SK-N-DZ (cell line): ENCODE measurements at places on chromosomes 12 and 14.

DNA sequence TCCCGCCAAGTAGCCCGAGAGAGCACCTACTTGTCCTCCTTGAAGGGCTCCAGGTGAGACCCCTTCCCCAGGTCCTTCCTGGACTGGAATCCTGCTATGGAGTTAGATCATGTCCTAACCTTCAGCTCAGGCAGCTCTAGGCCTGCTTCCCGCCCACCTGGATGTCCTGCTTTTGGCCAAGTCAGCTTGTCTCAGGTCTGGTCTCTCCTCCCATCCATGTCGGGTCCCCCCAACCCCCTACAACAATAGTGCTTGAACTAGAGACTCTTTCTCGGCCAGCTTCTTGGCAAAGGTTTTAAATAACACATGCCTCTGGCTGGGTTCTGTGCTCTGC is 3.6 kb downstream of the NAB2 start:
- no peak for DNase-seq

DNA sequence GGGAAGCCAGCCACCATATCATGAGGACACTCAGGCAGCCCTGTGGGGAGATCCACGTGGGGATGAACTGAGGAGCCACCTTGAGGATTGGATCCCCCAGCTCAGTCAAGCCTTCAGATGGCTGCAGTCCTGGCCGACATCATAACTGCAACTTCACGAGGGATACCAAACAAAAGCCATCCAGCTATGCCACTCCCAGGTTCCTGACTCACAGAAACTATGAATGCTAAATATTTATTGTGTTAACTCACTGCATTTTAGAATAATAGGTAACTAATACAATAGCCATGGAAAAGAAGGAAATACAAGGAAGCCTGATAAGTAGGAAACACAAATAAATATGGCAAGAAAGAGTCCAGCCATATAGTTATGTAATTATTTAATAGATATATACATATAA is 42.1 kb upstream of the FAM222A start:
- no peak for DNase-seq

GRCh38 chr14:95431199-95432143 is 85.0 kb downstream of the SYNE3 start:
- DNase-seq: no peak

DNA sequence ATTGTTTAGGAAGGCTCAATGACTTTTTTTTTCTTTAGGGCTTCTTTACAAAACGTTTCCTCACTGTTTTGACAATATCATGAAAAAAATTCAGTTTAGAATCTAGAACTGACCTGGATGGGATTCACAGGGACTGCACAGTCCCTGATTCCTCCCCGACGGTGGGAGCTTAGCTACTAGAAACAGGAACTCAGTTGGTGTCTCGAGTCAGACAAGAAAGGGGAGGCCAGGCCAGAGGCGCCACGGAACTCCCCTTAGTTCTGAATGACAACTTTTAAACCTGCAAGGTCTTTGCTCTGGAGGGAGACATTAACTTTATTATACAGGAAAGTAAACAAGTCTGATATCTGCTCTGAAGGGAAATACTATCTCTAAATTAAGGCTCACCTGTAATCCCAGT is 45.4 kb upstream of the SRP54 start:
- no peak for DNase-seq

DNA sequence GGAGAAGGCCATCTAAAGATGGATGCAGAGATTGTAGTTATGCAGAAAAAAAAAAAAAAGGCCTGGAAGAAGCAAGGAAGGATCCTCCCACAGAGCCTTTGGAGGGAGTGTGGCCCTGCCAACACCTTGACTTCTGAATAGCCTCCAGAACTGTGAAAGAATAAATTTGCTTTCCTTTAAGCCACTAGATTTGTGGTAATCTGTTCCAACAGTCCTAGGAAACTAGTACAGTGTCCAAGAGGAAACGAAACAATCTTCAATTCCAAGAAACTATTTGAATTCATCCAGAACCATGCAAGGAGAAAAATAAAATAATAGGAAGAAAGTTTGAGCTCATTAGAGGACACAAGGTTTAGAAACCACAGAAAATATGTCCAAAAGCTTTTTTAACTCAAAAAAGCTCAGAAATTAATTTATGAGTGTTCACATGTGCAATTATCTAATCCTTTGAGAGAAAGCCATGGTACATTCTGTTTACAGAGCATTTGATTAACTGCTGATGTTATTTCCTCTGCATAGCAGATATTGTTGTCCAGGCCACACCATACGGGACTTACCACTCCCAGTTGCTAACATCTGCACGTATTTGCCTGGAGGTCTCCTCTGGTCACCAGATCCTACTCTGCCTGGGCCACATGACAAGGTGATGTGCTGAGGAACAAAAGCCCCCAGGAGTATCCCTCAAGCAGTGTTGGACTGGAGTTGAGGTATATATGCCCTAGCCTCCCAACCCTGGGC is 30.0 kb upstream of the STAB2 start:
- no peak for DNase-seq

- no peak for DNase-seq
These were observed 442.5 kb downstream of the NELL2 start for GRCh38 chr12:44433659-44434058.

GRCh38 chr14:36520601-36521525 is 831 bp upstream of the NKX2-1 start:
- peak; percentile 10 for DNase-seq

- no peak for DNase-seq
These were observed 40.8 kb downstream of the CCDC60 start for GRCh38 chr12:119375075-119375882.

DNA sequence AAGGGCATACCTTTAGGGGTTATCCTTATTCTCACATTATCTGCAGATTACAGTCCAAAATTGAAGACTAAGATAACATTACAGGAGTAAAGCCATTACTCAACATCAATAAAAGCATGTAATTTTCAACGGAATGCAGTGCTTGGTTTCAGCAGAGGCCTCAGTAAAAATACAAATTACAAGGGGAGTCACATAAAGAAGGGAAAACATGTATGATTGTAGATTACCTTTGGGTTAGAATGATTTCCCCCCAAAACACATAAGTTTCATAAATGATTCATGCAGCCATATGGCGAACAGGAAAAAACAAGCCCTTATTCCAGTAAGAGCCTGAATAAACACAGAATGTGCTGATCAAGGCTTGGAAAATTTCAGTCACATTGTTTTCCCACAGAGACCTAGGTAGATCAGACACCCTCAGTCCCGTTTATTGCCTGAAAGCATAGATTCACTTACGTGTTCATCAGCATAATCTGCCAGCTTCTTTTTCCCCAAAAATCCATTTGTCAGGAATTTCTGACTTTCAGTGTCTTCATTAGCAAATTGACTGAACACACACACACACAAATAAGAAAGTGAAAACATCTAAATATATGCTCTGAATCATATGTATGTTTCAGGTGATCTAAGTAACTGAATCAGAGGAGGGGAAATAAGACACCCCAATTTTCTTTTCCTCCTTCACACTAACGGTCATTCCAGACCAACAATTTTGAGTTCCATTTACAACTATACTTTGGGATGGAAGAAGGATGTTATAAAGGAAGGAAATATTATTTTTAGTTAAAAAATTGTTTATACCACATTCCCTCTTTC is 37.5 kb downstream of the SLC38A4 start:
- DNase-seq: no peak

DNA sequence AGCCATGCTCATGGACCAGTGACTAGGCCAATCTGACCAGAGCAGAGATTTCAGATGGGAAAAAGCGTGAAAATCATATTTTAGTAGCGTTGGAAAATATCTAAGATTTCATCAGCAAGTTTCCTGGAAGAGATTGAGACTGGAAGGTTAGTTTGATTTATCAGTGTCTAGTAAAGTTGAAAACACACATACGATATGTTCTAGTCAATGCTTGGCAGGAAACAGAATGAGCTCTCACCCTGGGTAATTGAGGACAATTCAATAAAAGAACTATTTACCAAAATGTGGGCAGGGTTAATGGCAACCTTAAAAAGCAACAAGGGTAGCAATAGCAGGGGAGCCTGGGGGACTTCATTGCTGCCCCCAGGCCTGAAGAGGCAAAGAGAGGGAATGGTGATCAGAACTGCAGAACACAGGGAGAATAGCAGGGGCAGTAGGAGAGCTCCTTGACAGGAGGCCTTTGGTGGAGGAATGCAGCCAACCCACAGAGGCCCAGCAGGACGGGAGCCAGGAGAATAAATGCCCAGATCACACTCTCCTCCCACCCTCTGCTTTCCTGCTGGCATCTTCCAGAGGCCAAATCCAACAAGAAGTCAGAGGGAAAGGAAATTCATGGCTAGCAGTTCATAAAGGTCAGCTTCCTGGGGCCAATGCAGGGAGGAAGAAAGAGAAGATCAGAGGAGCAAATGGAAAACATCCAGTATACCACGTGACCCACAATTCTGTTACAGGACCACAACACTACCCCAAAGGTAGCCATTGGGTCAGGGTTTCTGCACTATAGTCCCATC is 27.6 kb upstream of the LRP6 start:
- no peak for DNase-seq

- peak; percentile 85 for DNase-seq
These were observed at the start of gene CACNB3 for GRCh38 chr12:48817873-48818830. Gene CACNB3 (plus strand): TSS chr12:48818496. CDS start chr12:48818930, 434 bp downstream.

DNA sequence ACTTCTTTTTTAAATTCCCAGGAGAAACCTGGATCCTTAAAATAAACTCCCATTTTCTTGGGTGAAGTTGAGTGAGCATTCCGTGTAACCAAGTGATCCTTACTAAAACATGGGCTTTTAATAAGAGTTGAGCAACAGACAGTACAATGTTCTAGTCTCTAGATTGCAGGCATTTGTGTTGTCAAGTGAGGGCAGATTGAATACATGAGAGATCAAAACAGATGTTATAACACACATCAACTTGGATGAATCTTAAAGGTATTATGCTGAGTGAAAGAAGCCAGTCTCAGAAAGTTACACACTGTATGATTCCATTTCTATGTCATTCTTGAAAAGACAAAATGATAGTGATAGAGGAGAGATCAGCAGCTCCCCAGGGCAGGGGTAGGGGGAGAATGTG is 213.9 kb upstream of the CCDC196 start:
- DNase-seq: no peak

- DNase-seq: peak; percentile 30
These were observed at the start of gene FAR2 for GRCh38 chr12:29148911-29149690. Gene FAR2 (plus strand): TSS chr12:29149278. CDS start chr12:29270450, 121,172 bp downstream.

GRCh38 chr12:30953257-30953656 is 26.7 kb downstream of the TSPAN11 start:
- no peak for DNase-seq

DNA sequence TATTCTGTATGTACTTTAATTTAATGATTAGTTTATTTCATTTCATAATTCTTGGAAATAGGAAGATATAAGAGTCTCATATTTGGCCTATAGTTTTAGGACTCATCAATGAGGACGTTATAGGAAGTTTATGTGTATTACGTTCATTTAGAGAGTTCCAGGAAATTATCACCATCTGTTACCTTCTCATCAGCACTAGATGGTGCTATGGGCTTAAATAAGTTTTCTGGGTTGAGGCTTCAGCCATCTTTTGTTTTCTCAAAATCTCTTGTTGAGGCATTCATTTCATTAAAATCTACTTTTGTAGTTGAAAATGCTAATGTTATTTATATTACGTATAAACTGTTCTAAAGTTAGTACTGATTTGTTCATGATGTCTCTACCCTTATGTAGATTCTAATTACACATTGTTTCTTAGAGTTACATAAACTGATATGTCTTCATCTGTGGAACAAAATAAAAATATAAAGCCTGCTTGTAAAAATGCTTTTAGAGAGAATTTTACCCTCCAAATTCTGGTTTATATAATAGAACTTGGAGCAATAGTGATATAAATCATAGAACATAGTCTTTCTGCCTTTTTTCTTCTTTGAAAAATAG is 89.2 kb downstream of the CFAP54 start:
- peak; percentile 47 for DNase-seq

- DNase-seq: no peak
These were observed 494 bp downstream of the TMTC3 start for GRCh38 chr12:88142610-88142991.

GRCh38 chr14:102828151-102828550 is 50.9 kb downstream of the TRAF3 start:
- DNase-seq: no peak

- DNase-seq: no peak
These were observed 45.6 kb downstream of the EFCAB11 start for GRCh38 chr14:89908712-89909450.

DNA sequence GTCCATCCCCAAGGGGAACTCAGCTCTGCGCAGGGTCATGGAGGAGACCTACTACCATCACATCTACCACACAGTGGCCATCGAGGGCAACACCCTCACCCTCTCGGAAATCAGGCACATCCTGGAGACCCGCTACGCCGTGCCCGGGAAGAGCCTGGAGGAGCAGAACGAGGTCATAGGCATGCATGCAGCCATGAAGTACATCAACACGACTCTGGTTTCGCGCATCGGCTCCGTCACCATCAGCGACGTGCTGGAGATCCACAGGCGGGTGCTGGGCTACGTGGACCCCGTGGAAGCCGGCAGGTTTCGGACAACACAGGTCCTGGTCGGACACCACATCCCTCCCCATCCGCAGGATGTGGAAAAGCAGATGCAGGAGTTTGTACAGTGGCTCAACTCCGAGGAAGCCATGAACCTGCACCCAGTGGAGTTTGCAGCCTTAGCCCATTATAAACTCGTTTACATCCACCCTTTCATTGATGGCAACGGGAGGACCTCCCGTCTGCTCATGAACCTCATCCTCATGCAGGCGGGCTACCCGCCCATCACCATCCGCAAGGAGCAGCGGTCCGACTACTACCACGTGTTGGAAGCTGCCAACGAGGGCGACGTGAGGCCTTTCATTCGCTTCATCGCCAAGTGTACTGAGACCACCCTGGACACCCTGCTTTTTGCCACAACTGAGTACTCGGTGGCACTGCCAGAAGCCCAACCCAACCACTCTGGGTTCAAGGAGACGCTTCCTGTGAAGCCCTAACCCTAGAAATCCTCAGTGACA is 3.8 kb downstream of the FICD start:
- no peak for DNase-seq

- DNase-seq: no peak
These were observed 50.2 kb downstream of the SETD3 start for GRCh38 chr14:99430491-99430890.

- DNase-seq: no peak
These were observed 22.8 kb downstream of the C14orf132 start for GRCh38 chr14:96062010-96062409.
